ENCODE measurements at places on chromosomes 7 and 10.

DNA sequence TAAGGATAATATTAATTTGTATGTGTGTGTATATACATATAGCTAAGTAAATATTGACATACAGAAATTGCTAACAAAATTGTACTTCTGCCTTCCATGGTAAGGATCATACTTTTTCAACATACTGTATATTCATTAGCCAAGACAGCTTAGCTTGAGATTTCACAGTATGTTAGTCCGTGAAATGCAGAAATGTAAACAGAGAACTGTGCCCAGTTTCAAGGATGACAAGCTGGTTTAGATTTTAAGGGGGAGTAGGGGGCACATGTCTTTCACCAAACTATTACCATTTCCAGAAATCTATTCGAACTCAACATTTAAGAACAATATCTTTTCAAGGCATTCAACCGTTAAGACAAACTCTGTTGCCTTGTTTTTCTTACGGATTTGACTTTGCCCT is 182.2 kb downstream of the SORCS1 start:
- no peak for DNase-seq

DNA sequence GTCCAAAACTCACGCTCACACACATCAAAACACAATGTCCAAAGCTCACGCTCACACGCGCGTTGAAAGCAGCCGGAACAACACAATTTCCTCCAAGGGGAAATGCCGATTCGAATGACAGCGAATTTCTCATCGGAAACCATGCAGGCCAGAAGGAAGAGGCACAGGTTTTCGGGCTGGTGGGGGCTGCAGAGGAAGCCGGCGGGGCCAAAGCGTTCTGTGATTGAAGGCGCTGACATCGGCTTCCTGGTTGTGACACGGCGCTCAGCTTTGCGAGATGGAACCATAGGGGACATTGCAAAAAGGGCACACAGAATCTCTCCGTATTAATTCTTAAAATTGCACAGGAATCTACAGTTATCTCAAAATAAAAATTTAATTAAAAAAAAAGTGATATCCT is 61.3 kb downstream of the FOXL3 start:
- DNase-seq = peak; percentile 62

- DNase-seq = no peak
Measured at GRCh38 chr10:118020365-118020764, 26.4 kb downstream of the RAB11FIP2 start.

GRCh38 chr10:58701405-58702135 is 188.9 kb downstream of the BICC1 start:
- DNase-seq = no peak

DNA sequence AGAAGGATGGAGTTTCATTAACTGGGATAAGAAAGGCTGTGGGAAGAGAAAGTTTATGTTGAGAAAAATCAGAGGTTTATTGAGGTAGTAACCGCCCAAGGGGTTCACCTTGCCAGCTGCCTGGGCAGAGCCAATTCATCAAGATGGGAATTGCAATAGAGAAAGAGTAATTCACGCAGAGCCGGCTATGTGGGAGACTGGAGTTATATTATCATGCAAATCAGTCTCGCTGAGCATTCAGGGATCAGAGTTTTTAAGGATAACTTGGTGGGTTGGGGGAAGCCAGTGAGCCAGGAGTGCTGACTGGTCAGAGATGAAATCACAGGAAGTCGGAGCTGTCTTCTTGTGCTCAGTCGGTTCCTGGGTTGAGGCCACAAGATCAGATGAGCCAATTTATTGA is 70.6 kb downstream of the MALRD1 start:
- no peak for DNase-seq

GRCh38 chr10:8473205-8473604 is 418.7 kb downstream of the GATA3 start:
- DNase-seq = peak; percentile 69

GRCh38 chr7:64951250-64951848 is 39.5 kb downstream of the ZNF117 start:
- peak; percentile 61 for DNase-seq

- no peak for DNase-seq
Measured at GRCh38 chr7:28298870-28299518, 113.3 kb upstream of the CREB5 start.

- no peak for DNase-seq
Measured at GRCh38 chr10:113041841-113042750, 92.0 kb downstream of the TCF7L2 start.

DNA sequence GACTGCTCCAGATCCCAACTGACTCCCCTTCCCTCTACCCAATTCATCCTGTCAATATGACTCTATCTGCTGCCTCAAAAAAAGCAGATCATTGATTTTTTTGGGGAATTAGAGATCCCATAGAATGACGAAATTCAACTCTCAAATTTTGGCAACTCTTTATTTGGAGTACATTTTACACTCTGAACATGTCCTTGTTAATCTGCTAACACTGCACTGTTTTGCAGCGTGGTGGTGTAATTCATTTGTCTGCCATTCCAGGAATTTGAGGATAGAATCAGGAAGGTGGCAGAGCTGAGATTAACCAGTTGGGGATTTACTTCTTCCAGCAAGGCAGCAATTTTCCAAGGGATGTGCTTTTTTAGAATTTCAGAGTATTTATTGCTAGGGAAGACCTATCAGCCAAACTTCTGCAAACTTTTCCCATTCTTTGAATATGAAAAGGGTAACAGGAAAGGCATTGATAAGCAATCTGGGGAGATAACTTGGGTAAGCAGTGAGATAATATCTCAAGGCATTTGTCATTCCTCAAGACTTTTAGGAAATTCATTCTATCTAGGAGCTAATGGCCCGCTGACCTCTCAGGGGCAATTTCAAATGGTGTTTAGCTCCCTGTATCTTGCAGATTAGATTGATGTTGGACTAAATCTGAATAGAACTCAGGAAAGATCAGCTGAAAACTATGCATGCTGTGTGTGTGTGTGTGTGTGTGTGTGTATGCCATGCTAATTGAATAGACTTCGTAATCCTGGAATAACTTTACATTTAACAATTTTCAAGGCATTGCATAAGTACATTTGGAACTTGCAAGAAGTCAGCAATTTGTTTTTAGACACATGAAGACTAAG is 9.7 kb downstream of the BAMBI start:
- DNase-seq = no peak

- no peak for DNase-seq
Measured at GRCh38 chr7:134509010-134509409, 18.4 kb upstream of the AKR1B10 start.

GRCh38 chr7:131027287-131027773 is 293.3 kb upstream of the KLF14 start:
- peak; percentile 54 for DNase-seq

DNA sequence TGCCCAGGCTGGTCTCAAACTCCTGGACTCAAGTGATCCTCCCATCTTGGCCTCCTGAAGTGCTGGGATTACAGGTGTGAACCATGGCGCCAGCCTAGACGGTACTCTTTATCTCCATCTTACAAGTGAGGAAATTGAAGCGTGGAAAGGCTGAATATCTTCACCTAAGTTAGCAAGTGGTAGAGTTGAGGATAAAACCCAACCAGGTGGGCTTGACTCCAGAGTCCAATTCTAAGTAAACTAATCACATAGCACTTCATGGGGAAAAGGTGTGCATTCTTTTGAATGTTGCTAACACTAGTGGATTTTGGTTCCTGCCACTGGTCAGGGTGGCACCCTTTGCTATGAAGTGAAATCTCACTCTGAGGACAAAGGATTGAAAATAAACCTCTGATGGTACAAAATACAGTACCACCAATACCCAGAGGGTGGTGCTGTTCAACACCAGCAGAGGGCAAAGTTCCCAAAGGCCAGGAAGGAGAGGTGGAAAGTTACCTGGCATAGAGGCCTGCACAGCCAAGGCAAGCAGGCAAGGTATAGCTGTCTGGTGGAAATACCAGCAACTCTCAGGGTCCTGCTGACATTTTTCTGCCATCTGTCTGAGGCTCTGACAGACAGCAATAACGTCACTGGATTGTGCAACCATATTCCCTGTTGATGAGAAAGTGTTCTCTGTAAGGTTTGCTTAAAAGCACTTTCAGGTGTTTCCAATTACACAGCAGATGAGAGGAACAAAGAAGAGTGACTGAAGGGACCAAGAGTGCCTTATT is 17.6 kb downstream of the ZDHHC16 start:
- DNase-seq = peak; percentile 51

DNA sequence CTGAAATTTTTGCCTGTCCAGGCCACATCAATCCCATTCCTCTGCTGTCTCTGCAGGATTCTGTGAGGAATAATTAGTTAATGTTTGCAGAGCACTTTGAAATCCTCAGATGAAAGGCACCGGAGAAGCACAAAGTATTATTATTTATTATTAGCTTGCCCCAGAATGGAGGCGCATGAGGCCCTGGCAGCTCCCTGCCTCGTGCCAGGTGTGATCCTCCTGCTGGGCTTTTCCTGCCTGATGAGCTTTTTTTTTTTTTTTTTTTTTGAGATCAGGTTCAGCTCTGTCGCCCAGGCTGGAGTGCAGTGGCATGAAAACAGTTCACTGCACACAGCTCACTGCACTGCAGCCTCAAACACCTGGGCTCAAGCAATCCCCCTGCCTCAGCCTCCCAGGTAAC is 65.2 kb downstream of the TCF7L2 start:
- DNase-seq = no peak

GRCh38 chr10:30495687-30496086 is 61.7 kb downstream of the MAP3K8 start:
- no peak for DNase-seq

GRCh38 chr7:142873281-142873784 is 12.2 kb downstream of the TRPV6 start:
- peak; percentile 14 for DNase-seq

GRCh38 chr10:103776878-103777591 is 78.3 kb downstream of the SH3PXD2A start:
- DNase-seq = no peak

DNA sequence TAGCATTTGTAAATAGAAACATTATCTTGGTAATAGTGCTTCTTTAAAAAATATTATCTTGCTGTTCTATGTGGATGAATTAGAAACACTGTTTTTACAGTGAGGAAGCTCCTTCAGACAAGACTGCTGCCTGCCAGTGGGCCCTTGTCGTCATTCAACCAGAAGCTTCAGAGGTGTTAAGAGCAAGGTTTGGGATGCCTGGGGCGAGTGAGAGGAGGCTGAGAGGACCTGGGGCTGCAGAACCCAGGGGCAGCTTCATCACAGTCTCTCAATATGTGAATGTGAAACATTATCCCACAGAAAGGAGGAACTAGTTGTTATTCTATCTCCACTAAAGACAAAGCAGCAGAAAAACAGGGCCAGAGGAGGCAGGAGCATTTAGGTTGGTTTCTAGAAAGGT is 8.1 kb downstream of the PLPP4 start:
- no peak for DNase-seq

GRCh38 chr10:31320550-31321211 is 1.7 kb downstream of the ZEB1 start:
- DNase-seq = peak; percentile 8

All from CD4-positive, alpha-beta T cell treated with Interleukin-2 at 100 ng/mL for 4 hours (primary cell).